ENCODE measurements at places on chromosomes 16 and 17.

GRCh38 chr17:19991252-19991885, 13.7 kb upstream of the AKAP10 start:
- DNase-seq: no peak

DNA sequence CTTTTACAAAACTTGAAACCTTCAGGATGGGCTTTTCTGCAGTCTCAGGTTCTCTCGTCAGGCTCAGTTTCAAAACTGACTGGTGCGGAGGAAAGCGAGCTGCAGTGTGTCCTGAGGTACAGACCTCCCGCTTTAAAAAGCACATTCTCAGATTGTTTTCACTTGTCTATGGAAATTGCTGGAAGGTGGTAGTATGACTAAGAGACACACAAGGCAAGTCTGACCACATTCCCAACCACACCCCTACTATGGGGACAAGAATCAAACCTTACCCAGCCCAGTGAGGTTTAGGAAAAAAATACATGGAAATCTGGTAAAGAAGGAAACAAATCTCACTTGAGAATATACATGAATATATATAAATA, 18.2 kb downstream of the SRP68 start:
- DNase-seq: no peak

- no peak for DNase-seq
Measured at GRCh38 chr17:41547921-41548843, 20.1 kb upstream of the KRT19 start.

DNA sequence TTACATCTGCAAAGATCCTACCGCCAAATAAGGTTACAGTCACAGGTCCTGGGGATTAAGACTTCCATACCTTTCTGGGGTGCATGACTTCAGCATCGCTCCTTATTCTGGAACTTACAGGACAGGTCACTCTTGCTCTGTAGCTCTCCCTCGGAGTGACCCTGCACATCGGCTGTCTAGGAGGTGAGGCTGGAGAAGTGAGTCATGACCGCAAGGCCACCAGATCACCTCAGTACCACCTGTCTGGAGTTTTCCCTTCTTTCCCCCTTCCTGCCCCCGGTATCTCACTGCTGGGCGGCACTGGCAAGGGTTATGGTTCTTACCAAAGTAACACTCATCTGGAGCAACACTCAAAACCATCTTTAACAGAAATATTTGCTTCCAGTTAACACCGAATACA, 374.8 kb downstream of the SLC39A11 start:
- no peak for DNase-seq

GRCh38 chr16:69563605-69564580, 1.9 kb upstream of the NFAT5 start:
- peak; percentile 24 for DNase-seq

- DNase-seq: no peak
Measured at GRCh38 chr17:38441429-38442061, 13.3 kb downstream of the ARHGAP23 start.
